ENCODE measurements at places on chromosomes 12 and 14.
A peak's percentile ranks its signal among the peaks of the same experiment; 100 is the strongest.

- DNase-seq, result no peak
These were observed 96.8 kb downstream of the OSBPL8 start for GRCh38 chr12:76462668-76463224.

- no peak for DNase-seq
These were observed 15.1 kb downstream of the RNF41 start for GRCh38 chr12:56206452-56207166.

DNA sequence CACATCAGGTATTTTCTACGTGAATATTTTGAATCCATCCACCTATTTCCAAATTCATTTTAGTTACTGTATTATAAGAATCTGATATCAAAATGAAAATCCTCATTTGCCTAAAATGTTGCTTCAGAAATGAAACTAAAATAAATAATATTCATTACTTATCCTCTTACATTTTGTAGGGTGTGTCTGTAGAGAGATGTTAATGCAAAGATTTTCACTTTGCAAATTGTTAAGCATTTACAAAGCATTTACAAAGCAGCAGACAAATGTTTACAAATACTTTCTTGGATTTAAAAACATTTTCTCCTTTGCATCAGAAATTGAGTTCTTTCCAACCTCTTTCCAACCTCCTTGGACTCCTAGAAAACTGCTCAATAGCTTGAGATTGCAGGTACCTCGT lies 360.0 kb upstream of the DCN start:
- no peak for DNase-seq

GRCh38 chr14:36316131-36316530 lies 4.3 kb downstream of the MBIP start:
- peak; percentile 72 for DNase-seq

DNA sequence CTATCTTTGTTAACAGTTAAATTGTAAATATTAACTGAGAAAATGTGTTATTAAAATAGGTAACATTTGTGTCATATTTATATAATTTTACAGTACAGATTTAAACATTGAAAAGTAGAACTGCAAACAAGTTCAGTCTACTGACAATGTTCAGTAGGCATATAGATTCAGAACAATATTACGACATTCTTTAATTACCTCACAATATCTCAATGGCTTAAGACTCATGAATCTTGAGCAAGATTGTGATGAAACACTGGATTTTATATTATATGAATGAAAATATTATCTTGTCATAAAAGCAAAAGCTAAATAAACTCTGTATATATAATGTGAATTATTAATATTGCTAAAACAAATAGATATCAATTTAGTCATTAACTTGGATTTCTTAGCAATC lies 194.9 kb downstream of the ADAMTS20 start:
- DNase-seq, result no peak

GRCh38 chr14:63543826-63544406 lies 739 bp upstream of the PPP2R5E start:
- DNase-seq, result no peak

DNA sequence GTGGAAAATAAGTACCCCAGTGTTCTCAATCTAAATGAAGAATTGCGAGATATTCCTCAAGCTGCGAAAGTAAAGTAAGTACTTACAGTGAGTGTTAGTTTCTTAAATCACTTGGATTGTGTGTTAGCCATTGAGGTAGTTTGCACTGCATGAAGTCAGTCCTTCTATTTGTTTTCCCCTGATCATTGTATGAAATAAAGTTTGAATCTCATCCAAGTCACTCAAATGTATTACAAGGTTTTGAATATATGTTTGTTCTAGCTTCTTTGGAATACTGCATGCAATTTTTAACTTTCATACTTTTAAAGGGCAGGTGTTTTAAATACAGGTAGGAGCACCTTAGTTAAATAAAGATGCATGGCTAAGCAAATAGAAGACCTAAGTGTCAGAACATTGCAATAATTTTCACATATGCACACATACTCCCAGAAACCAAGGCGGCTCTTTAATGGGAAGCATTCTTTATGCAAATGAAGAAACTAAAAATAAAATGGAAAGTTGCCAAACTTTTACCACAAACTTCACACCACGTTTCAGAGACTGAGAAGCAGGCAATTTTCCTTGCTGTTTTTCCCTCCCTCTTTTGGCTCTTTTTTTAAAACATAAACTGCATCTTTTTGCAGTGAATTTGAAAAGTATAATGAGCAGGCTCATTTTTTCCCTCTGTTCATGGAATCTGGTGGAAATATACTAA lies 105.6 kb downstream of the GPR135 start:
- peak; percentile 75 for DNase-seq

DNA sequence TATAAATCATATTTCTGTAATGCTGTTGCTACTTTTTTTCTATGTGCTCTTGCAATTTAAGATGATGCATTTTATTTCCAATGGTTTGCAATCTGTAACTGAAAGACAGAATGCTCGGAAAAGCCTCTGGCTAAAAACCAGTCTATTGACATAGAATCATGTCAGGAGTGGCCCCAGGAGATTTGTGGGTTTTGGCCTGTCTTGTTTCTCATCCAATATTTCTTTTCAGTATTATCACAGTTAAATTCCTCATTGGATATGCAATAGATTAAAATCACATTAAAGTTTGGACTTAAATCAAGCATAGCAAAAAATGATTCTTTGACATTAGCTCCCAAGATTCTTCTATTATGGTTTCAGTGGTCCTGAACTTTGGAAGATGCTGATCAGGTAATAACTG lies 19.1 kb upstream of the SLC38A2 start:
- DNase-seq, result no peak

DNA sequence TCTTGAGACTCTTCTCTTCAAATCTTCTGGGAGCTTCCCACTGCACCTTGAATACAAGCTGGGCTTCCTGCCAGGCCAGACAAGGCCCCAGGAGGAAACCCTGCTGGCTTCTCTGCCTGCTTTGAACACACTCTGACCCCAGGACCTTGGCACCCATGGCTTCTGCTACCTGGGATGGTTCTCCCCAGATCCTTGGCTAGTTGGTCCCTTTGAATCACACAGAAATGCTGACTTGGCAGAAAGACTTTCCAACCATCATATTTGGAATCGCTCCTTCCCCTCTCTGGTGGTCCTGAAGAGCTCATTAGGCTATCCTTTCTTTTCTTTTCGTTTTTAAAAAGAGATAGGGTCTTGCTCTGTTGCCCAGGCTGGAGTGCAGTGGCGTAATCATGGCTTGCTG lies 132.7 kb downstream of the RBM19 start:
- DNase-seq, result no peak
